ENCODE measurements at places on chromosomes 1 and 21.

GRCh38 chr1:90712153-90712856 is 4.8 kb downstream of the BARHL2 start:
- DNase-seq = no peak

DNA sequence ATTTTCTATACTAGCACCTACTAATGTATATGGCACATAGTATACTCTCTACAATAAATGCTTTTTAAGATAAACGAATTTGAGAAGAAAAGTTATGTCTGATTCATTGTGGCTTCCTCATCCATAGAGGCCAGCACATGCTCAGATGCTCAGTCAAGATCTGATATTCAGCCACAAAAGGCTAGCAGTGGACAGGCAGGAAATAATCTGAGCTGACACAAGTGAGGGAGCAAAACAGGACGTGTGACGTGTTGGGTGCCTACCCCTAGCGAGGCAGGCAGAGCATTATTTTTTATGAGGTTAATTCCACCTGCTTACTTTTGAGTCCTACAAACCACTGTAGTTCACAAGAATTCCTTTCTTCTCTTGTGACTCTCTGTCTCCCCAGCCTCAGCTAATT is 550.9 kb downstream of the SMYD3 start:
- DNase-seq = no peak

GRCh38 chr1:181855380-181855779 is 206.1 kb downstream of the ZNF648 start:
- DNase-seq = no peak

DNA sequence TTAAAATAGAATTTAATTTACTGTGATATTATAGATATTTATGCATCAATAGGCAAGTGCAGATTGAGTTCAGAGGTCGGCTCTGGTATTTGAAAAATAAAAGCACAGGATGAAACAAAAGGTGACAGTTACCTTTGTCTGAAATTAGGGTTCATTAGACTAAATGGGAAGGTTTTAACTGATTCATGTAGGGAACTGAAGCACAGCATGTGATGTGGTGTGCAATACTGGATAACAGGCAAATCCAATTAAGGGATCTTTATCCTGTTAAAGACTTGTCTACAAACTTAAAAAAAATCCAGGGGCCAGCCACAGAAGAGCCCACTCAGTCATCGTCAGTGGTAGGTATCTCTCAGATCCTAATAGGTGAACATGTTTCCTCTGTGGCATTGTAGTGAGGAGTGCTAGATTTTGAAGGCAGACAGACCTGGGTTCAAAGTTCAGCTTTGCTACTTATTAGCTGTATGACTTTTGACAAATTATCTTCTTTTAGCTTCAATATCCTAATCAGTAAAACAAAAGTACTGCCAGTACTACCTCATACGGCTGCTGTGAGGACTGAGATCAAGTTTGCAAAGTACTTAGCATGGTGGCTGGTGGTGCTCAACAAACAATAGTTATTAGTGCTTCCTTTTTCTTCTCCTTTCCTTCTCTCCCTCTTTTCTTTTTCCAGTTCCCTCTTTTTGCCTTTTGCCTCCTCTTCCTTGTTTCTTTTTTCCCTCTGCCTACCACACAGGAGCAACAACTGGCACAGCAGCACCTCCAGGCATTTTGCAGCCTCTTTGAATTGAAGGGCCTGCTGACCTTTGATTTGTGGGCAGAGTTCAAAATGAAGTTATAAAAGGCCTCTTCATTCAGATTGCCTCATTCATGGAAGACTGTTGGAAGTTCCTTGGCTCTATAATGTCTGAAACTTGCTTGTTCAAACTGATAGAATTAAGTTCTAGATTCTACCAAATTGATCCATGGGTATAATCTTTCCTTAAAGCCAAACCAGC is 44.9 kb upstream of the FOXD3 start:
- DNase-seq = no peak

GRCh38 chr1:11518791-11519628 is 40.1 kb downstream of the DISP3 start:
- no peak for DNase-seq

DNA sequence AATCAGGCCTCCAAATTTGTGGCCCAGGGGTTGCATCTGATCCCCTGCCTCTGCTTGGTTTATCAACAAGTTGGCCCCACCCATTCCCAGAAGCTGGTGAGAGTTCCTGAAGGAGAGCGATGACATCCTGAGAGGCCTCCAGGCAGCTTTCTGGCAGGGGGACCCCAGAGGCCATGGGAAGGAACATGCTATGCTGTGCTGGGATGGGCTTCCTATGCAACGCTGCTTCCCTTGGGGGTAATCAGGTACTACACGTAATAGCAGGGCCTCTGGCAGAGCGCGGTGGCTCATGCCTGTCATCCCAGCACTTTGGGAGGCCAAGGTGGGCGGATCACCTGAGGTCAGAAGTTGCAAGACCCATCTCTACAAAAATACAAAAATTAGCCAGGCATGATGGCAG is 8.4 kb upstream of the MTF1 start:
- DNase-seq = no peak

- DNase-seq = peak; percentile 52
Measured at GRCh38 chr21:17231771-17232170, 281.1 kb upstream of the CXADR start.

- DNase-seq = no peak
Measured at GRCh38 chr1:193066606-193067005, 7.2 kb downstream of the RO60 start.

GRCh38 chr1:21212126-21212525 is 35.4 kb upstream of the EIF4G3 start:
- no peak for DNase-seq

DNA sequence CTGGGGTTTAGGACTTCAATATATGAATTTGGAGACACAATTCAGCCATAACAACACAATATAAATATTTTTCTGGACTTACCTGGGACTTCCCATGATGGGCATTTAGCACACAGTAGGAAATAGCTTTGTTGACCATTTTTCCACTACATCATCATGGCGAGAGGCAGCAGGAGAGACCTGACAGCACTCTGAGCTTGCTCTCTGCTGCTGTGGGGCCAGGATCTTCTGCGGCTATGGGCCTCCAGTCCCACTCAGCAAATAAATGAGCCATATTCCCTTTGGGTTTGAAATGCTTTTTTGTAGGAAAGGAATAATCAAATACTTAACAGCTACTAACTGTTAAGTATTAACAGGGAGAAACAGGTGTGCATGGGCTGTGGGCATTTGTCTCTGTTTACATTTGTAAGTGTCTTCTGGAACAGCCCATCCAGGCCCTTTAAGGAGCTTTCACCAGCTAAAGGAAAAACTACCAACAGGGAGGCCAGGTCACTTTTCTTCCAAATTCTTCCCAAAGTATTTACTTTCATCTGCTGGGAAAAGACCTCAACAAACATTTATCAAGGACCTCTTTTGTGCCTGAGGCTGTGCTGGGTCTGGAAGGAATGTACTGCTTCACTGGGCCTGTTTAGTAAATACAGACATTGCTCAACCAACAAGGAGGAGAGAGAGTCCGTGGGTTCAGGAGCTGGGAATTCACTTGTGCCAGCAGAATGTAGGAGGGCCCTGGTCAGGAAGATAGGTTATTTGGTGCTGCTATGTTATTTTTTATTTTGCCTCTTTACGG is 133.2 kb downstream of the LRIG2 start:
- no peak for DNase-seq

Data from uterus (tissue), 4 donors.